ENCODE measurements at places on chromosomes 13 and 19. TPM values are rescaled to one million over a fixed set of nuclear protein-coding genes. Genes with fewer than 3 reads are reported as not detected.

Gene POGLUT2
- 0.56 TPM for polyA plus RNA-seq

Gene SRRM5
- polyA plus RNA-seq: not detected

Gene LDLR
- polyA plus RNA-seq: 3.2 TPM

DNA sequence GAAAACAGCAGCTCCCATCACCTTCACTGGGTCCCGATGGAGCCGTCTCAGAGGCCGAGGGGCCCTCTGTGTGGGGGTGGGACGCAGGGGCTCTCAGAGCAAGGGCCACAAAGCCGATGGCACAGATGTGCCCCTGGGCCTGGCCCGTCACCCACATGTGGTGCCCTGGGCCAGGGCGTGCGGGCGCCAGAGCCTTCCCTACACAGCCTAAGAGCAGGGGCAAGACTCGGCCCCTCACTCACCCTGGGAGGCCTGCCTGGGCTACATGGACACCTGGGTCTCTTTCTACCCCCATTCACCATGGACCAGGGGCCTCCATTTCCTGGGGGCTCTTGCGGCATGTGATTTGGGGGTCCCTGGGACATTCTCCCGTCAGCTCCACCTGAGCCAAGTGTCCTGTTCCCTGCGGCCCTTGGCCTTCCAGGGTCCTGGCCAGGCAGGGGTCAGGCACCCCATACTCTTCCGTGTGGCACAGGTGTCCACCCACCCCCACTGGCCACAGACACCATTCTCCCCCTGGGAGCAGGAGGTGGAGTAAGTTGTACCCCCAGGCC is 10.0 kb downstream of the COMP start:
- DNase-seq: no peak

- DNase-seq: no peak
These were observed 343.5 kb downstream of the UQCRFS1 start for GRCh38 chr19:28869459-28869858.

- DNase-seq: no peak
These were observed 488.3 kb downstream of the FOXO1 start for GRCh38 chr13:40178130-40178529.
